CD4-positive, alpha-beta T cell treated with Interleukin-17A for 4 hours (primary cell): ENCODE measurements at places on chromosomes 5 and 9.

GRCh38 chr5:80755626-80756025, 100.8 kb upstream of the DHFR start:
- no peak for DNase-seq

- no peak for DNase-seq
Measured at GRCh38 chr5:2330325-2331130, 420.9 kb downstream of the IRX2 start.

DNA sequence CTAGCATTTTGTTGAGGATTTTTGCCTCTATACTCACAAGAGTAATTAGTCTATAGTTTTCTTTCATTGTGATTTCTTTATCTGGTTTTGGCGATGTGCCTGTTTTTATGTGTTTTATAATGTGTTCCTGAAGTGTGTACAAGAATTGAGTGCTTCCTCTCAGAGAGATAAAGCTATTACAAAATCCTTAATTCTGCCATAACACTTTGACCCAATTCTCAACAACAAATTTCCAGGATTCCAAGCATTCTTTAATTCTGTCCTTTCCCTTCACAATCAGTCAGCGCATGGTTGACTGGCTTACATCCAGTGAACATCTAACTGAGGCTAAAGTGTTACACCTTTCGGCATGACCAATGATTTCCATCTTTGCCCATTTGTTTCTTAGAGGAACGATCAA, 282.9 kb upstream of the MVB12B start:
- no peak for DNase-seq

GRCh38 chr5:24351285-24351684, 293.5 kb downstream of the CDH10 start:
- DNase-seq = no peak

DNA sequence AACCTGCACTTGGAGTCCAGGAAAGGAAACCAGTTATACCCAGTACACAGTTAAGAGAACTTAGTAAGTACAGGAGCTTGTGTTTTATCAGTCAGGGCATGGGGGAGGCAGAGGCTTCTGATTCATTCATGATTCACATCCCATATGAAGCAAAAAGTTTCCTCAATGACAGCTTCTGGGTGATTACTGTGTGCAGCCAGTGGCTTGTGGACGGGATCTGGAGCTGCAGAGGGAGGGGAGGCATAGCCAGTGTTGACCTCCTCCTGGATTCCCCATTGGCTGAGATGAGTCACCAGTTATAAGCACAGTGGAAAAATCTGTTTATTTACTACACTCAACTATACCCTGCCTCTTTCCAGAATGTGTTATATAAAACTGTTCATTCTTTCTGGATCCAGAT, 17.7 kb downstream of the IL31RA start:
- no peak for DNase-seq

- DNase-seq = no peak
Measured at GRCh38 chr5:105288946-105289345, 1726.4 kb upstream of the NUDT12 start.

DNA sequence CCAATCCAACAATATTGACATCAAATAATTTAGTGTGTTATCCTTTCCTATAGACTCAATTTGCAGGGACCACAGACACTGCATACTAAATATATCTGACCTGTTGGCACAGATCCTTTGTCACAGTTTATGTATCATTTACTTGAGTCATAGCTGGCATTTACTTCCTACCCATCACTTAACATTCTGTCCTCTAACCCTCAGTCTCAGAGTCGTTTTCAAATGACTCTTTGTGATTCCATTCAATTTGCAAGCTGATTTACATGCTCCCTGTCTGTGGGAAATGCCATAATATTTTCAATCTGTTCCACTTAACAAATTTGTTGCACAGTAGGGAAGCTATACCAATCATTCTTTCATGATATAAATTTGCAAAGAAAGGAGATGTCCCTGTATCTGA, 265.7 kb upstream of the EDIL3 start:
- DNase-seq = no peak

GRCh38 chr5:94433397-94434163, 184.8 kb downstream of the KIAA0825 start:
- no peak for DNase-seq

DNA sequence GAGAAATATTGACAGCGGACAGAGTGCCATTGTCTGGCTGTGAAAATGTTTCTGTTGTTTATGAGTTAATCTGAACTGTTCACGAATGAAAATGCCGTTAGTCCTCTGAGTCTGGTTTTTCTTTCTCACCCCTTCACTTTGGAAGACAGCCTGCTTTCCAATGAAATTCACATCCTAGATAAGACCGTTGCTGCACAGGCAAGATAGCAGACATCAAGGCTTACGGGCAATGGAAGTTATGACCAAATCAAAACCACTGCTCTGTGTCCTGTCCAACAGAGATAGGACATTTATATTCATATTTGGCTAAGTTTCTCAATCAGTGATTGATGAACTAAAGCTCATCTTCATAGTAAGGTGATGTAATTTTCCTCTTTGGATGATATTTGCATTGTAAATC, 180.0 kb upstream of the DMAC1 start:
- no peak for DNase-seq

DNA sequence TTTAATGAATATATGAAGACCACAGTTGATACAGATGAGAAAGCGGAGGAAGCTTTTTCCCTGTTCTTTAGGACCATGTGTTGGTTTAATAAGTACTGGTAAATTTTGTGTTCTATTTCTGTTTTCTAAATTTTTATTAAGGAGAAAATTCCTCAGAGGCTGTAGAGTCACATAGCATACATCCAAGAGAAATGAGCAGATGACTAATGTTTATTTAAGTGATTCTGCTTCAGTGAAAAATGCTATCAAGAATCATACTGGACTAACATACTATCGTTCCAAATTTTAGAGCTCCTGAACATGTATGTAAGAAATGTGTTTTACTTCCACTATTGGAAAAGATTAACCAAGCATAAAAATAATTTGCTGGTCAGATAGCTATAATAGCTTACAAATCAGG, 115.0 kb downstream of the KIAA1958 start:
- DNase-seq = no peak

GRCh38 chr5:38237681-38238080, 20.7 kb upstream of the EGFLAM start:
- no peak for DNase-seq

DNA sequence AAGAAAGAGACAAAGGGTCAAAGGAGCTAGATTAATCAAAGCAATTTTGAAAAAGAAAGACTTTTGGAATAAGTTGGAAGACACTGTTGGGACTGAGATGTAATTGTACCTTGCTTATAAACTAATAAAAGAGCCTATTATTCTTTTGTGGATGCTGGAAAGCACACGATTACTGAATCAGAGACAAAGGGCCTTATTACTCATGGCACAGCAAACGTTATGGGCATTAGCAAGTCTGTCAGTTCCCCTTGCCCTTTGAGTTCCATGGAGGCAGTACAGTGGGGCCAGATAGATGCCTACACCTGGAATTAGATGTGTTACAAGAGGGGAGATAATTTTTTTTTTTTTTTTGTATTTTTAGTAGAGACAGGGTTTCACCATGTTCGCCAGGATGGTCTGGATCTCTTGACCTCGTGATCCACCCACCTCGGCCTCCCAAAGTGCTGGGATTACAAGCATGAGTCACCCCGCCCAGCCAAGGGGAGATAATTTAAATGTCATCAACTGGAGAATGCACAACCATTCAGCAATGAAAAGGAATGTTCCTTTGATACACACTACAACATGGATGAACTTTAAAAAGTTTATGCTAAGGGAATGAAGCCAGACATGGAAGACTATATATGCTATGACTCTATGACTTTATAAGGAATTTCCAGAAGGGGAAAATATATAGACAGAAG, 128.9 kb downstream of the STARD4 start:
- DNase-seq = no peak

DNA sequence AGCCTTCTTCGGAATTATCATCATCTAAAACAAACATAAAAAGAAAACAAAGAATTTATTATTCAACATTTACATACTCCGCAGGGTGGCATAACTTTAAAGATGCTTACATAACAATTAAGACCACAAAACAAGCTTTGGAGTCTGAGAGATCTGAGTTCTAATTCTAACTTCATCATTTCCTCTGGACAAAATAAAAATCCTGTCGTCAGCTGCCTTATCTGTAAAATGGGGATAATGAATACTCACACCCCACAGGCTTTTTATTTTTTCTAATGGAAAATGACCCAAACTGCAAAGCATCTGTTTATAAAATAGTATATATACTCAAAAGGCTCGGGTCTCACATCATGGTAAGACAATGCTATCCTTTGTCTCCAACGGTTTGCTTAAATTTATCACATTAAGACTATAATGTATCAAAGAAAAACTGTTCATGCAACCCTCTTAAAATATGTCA, 4.3 kb downstream of the ARRDC3 start:
- DNase-seq = no peak

GRCh38 chr9:90141723-90142122, 500.9 kb downstream of the DIRAS2 start:
- DNase-seq = no peak

DNA sequence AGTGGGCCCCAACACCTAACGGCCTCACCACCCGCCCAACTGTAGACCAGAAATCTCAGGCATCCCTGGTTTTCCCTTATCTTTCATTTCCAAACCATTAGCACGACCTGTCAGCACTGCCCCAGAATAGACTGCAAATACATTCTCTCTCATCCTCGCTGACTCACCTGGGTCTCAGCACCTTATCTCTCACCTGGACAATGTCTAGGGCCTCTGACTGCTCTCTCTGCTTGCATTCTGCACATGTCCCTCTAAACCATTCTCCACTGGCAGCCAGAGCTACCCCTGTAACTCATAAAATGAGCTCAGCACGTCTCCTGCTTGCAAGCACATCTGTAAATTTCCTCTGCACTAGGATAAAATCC, 12.7 kb downstream of the CKMT2 start:
- no peak for DNase-seq

GRCh38 chr5:160699301-160699700, 152.7 kb downstream of the ATP10B start:
- DNase-seq = no peak

- no peak for DNase-seq
Measured at GRCh38 chr9:26928902-26929495, 18.0 kb downstream of the PLAA start.

DNA sequence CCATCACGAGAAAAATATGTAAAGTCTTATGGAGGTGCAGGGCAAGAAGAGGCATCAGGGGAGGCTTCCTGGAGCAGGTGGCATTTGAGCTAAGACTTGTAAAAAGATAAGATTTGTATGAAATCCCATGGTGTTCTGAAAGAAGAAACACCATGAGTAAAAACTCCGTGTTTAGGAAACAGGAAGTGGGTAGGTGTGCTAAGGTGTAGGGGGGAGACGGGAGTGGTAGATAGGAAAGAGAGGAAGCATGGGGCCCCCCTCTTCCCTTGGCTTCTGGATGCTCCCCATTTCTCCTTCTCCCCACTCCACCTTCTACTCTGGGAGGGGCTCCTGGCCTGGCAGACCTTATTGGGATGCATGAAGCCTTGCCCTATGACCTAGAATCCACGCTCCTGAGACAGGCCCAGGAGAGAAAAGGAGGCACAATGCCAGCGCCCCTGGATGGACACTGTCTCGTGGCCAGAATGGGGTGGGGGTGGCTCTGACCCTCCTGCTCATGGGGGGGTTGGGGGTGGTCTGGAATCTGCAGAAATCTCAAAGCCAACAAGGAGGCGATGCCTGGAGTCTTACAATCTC, 103.6 kb downstream of the GTF3C4 start:
- DNase-seq = no peak

GRCh38 chr9:134340475-134341160, 14.4 kb downstream of the RXRA start:
- no peak for DNase-seq

DNA sequence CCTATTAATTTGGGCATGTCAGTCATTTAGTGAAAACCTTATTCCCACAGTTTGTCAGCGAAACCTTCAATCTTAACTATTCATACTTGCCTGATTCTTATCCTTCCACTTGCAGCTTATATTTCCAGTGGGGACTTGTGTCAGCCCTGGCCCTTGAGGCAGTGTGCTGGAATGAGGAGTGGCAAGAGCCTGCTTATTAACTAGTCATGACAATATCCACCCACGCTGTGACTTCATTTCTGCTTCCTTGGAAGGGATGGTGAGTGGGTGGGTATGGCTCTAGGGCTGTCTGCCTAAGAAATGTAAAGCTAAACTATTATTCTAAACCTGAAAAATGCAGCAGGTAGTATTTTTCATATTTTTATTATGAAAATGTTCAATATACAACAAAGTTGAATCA, 34.0 kb upstream of the LURAP1L start:
- DNase-seq = no peak

DNA sequence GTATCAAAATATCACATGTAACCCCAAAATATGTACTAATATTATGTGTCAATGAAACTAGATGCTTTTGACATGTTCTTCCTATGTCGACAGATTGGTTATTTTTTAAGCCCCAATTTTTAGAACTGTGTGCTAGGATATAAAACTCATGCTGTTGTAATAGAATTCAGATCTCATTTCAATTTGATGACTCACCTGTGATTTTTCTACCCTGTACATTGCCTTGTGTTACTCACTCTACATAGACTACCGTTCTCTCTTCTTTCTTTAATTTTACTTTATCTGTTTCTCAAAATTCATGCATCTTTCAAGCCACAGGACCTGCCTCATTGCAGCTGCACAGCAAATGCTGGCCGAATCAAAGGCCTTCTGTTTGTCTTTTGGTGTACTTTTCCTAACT, 284.5 kb downstream of the MAT2B start:
- DNase-seq = no peak

- DNase-seq = no peak
Measured at GRCh38 chr9:86389628-86390027, 35.4 kb upstream of the TUT7 start.

DNA sequence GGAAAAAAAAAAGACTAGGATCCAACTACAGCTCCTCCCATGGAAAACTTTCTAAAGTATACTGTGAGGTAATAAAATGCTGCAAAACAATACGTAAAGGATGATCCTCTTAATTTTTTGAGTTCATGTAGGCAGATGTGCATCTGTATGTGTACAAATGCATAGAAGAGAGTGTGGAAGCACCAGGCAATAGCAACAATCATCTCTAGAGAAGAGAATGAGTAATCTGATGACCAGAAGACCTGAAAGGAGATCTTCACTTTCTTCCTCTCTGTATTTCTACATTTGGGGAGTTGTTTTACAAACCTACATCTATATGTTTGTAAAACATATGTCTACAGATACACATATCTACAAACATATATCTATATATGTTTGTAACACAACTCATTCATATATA, 29.3 kb upstream of the SPDL1 start:
- DNase-seq = no peak

- DNase-seq = no peak
Measured at GRCh38 chr9:128091144-128091543, 23.1 kb downstream of the SLC25A25 start.

DNA sequence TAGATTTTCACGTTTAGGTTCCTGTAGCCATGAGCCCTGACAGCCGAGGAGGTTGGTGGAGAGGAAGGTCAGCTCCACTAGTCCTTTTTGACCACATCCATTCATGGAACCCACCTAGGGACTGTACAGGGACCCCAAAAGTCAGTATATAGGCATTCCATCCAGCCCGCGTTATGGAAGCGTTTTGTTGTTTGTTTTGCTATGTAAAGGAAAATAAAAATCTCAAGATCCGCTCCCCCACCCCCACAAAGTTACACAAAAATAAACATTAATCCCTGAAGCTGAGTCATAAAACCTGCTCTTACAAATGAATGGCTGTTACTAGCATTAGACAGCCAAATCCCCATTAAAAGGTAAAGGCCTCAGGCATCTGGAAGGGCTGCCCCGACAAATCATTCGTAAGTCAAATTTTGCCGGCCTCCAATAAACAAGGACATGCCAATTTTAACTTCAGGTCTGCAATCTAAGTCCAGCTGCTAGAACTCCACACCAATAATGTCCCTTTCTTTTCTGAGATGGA, 292.9 kb downstream of the MED10 start:
- no peak for DNase-seq
